Stimulated activated CD4-positive, alpha-beta T cell treated with anti-CD3 and anti-CD28 coated beads, Interleukin-4, amount 100 ng/mL, for 1 hour (primary cell): ENCODE measurements at places on chromosomes 4 and X.
A peak's percentile ranks its signal among the peaks of the same experiment; 100 is the strongest.

DNA sequence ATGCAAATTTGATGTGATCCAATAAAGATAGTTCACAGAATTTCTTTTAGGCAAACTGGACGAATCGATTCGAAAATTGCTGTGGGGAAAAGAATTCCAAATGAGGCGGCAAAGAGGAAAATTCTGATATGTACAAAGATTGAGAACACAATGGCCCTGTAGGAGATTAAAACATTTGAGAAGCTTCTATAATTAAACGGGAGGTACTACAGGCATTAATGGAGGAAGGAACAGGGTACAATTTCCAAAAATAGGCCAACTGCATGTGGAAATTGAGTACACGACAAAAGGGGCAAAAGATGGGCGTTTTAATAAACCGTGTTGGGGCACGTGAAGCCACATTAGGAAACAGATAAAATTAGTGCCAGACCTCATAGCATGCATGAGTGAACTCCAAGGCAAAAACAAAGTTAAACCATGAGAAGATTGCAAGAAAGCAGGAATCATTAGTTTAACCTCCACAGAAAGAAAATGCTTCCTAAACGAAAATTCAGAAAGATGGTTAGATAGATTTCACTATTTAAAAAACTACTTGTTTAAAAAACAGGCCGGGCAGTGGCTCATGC, 68.4 kb downstream of the DHRSX start:
- no peak for DNase-seq

DNA sequence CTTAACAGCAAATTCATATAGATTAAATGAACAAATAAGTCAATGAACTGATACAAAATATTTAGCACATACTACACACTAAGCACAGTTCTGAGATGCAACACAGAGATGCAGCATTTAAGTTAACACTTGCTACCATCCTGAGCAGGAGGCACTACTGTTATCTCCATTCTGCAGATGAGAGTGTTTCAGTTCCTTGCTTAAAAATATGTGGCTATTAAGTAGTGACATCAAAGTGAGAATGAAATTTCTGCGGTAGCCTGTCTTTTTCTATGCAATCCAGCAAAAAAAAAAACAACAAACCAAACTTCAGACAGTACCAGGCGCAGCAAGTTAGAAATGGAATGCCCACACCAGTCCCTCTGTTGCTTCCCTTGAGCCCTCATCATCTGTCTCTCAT, 90.8 kb downstream of the SHISA3 start:
- no peak for DNase-seq

DNA sequence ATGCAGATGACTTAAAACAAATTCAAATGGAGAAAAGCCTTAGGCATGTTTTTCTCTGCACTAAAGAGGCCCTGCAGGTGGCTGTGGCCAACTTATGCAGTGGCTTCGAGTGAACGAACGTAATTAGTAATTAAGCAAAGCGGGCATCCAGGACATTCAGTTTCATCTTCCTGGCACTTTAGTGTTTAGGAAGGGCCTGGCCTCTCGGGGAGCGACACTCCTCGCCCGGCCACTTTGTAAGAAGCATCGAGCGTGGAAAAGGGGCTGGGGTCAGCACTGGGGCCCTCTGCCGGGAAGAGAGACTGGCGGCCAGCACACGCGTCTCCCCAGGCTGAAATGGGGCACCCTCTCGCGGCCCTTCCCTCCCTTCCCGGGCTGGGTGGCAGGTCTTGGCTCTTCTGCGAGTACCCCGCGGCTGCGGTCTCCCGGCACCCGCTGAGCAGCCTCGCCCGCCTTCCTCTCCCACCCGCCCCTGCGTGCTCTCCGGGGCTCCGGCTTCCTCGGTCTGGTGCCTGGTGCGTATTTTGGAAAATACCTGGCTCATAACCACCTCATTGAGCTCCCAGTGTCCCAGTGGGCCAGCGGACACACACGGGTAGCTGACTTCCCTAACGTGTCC, 677 bp upstream of the CYP4V2 start:
- peak; percentile 53 for DNase-seq

GRCh38 chr4:41763729-41764128, 15.2 kb upstream of the PHOX2B start:
- no peak for DNase-seq

- DNase-seq: no peak
Measured at GRCh38 chr4:125961626-125962025, 646.9 kb downstream of the FAT4 start.

GRCh38 chrX:16125520-16126149, 2.3 kb downstream of the GRPR start:
- no peak for DNase-seq

- DNase-seq: no peak
Measured at GRCh38 chr4:83890231-83890630, 354.3 kb downstream of the GPAT3 start.

GRCh38 chrX:120692319-120692718, 62.5 kb upstream of the C1GALT1C1 start:
- no peak for DNase-seq

DNA sequence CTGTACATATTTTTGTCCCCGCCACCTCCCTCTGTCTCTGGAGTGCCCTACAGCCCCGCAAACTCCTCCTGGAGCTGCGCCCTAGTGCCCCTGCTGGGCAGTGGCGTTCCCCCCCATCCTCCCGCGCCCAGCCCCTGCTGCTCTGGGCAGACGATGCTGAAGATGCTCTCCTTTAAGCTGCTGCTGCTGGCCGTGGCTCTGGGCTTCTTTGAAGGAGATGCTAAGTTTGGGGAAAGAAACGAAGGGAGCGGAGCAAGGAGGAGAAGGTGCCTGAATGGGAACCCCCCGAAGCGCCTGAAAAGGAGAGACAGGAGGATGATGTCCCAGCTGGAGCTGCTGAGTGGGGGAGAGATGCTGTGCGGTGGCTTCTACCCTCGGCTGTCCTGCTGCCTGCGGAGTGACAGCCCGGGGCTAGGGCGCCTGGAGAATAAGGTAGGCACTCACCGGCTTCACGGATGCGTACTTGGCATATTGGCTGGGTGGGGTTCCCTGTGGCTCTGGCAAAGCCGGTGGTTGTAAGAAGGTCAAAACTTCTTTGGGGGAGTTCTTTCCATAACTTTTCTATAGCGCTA, 653 bp downstream of the HHIP start:
- DNase-seq: no peak

GRCh38 chr4:123170843-123171242, 225.8 kb upstream of the SPRY1 start:
- DNase-seq: no peak

- DNase-seq: no peak
Measured at GRCh38 chrX:39169976-39170375, 368.7 kb downstream of the MID1IP1 start.

GRCh38 chr4:114015444-114015899, 36.0 kb upstream of the ARSJ start:
- DNase-seq: no peak

- no peak for DNase-seq
Measured at GRCh38 chrX:96987228-96987627, 103.5 kb downstream of the RPA4 start.

- no peak for DNase-seq
Measured at GRCh38 chr4:144985531-144985930, 112.5 kb downstream of the ANAPC10 start.

GRCh38 chr4:140363558-140363957, 9.9 kb upstream of the SCOC start:
- DNase-seq: no peak

GRCh38 chr4:6916587-6917460, 7.2 kb downstream of the TBC1D14 start:
- DNase-seq: peak; percentile 40

GRCh38 chr4:126470862-126471261, 1156.1 kb downstream of the FAT4 start:
- DNase-seq: no peak

- no peak for DNase-seq
Measured at GRCh38 chrX:69234624-69235023, 69.4 kb upstream of the PJA1 start.

DNA sequence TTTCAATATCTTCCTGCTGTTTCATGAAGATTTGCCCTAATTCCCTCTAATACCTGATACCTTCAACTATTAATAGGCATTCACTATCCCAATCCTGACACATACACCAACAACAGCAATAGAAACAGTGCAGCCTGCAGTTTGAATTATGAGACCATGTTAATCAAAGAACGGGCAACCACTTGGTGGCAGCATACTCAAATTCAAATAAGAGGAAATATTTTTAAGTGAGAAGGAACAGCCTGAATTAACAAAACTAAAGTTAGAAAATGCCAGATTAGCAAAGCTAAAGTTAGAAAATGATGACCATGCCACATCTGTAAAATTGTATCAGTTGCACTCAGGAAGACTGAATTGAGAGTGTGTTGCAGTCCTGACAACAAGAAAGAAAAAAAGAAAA, 204.9 kb downstream of the SMARCA1 start:
- no peak for DNase-seq

- DNase-seq: no peak
Measured at GRCh38 chrX:150197388-150197787, 165.7 kb upstream of the MAMLD1 start.

DNA sequence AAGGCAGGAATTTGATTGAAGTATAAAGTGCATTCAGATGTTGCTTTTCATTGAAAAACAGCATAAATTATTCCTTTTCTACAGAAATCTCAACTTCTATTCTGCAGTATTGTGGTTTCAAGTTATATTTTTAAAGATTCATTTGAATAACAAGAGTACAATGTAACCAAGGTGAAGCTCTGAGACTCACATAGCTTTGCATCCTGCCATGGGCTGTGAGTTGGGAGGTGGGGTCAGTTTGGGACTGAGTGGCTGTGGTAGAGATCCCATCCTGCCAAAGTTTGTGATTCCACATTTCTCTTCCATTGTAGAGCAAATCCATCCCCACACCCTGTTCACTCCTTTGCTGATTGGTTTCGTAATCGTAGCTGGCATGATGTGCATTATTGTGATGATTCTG, 69.2 kb downstream of the KIT start:
- no peak for DNase-seq

DNA sequence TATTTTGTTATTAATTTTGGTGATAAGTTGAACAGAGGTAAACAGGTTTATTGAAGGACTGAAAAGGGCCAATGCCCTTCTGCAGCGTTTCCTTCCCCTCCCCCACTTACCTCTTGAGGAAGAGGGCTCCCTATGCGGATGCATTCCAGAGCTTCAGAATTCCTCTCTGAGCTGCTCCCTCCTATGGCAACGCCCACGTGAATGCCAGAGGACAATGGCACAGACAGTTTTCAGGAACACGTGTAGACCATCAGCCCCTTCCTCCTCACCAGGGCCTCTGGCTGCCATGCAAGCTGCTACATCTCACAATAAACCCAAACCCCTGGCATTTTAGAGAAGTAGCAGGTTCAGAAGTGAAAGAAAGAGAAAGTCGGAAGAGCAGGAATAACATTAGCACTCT, 127.9 kb downstream of the CHRDL1 start:
- no peak for DNase-seq

DNA sequence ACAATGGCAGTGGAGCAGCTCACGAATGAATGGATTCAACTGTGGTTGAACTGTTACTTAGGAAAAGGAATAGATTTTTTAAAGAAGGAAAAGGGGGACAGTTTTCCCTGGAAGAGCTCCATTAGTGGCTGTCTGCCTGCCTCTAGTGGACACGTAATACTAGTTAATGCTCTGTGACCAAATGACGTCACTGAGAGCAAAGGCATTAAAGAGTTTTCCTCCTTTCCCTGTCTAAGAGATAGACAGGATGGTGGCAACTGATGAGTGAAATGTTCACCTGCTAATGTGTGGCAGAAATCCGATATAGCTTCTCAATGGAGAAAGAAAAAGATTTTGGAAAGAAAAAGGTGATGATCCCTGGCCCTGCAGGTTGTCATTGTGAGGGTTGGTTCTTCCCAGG, 52.3 kb upstream of the SCML1 start:
- DNase-seq: no peak

- no peak for DNase-seq
Measured at GRCh38 chrX:7647831-7648230, 195.1 kb upstream of the VCX start.

- DNase-seq: no peak
Measured at GRCh38 chr4:181331214-181331613, 912.0 kb upstream of the TENM3 start.

DNA sequence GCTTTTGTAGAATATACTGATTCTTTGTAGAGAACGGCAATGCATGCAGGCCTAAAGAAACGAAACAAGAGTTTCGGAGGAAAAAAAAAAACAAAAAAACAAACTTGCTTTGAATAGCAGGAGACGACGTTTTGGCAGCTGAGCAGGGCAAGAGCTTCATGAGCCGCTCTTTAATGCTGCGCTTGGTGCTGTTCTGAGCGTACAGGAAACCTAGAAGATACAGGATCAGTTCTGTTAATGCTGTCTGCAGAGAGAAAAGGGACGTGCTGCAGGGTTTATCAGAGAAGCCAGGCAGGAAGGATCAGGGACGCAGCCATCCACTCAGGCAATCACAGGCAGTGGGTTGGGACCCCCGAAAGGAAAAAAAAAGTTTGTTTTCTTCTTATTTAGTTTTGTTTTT, 182.2 kb downstream of the PACRGL start:
- DNase-seq: no peak

DNA sequence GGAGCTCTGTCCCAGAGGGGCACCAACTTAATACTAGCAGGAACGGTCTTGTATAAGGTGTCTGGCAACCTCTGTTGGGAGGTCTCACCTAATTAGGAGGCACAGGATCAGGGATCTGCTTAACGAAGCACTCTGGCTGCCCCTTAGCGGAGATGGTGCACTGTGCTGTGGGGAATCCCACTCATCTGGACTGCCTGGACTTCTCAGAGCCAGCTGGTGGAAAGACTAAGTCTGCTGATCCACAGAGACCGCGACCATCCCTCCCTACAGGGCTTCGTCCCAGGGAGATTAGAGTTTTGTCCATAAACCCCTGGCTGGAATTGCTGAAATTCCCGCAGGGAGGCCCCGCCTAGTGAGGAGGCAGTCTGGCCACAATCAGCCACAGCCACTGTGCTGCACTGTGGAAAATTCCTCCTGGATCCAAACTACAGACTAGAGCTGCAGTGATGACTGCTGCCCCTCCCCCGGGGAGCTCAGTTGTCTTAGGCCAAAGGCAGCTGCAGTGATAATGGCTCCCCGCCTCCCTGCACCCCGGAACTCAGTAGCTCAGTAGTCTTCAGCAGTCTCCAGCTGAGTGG, 22.0 kb upstream of the ZCCHC4 start:
- DNase-seq: no peak

DNA sequence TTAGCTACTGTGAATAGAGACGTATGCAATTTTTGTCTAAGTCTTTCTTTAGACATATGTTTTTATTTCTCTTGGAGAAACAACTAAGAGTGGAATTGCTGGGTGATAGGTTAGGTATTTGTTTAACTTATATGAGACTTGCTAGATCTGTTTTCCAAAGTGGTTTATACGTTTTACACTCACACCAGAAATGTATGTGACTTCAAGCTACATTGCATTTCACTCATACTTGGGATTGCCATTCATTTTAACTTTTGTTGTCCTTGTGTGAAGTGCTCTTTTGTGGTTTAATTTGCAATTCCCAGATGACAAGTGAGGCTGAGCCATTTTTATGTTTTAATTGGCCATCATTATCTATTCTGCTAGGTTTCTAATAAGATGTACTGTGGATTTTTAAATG, 817.2 kb downstream of the GLUD2 start:
- no peak for DNase-seq

DNA sequence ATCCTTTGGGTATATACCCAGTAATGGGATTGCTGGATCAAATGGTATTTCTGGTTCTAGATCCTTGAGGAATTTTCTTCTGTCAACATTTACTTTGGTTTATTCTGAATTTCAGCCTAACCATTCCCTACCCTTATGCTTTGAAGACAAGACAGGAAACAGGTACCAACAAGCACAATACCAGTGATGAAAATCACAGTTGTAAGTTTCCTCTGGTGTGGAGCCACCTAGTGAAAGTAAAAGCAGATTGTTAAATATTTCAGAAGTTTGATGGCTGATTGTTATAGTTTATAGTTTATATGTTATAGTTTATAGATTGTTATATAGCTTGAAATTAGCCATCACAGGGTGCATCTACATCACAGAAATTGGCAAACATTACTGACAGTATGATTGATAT, 104.5 kb upstream of the AGA start:
- DNase-seq: no peak
